ENCODE measurements at places on chromosomes 12 and 14. TPM values are rescaled to one million over a fixed set of nuclear protein-coding genes. Genes with fewer than 3 reads are reported as not detected.

Gene SLC38A6
- total RNA-seq: 24.3 TPM

Gene TRIM9
- total RNA-seq: 0.32 TPM

Gene SMCO3
- 1.9 TPM for total RNA-seq

Gene C1QL4
- not detected for total RNA-seq

Gene PLBD1
- 49.3 TPM for total RNA-seq

Gene BIN2
- total RNA-seq: 26.1 TPM

Gene ZNF385A
- total RNA-seq: 26.6 TPM

Gene RASSF9
- total RNA-seq: 7.9 TPM

Gene RTL1
- total RNA-seq: not detected

Gene HOXC12
- total RNA-seq: not detected

- no peak for DNase-seq
Measured at GRCh38 chr12:2075508-2076195, 22.9 kb downstream of the CACNA1C start.

DNA sequence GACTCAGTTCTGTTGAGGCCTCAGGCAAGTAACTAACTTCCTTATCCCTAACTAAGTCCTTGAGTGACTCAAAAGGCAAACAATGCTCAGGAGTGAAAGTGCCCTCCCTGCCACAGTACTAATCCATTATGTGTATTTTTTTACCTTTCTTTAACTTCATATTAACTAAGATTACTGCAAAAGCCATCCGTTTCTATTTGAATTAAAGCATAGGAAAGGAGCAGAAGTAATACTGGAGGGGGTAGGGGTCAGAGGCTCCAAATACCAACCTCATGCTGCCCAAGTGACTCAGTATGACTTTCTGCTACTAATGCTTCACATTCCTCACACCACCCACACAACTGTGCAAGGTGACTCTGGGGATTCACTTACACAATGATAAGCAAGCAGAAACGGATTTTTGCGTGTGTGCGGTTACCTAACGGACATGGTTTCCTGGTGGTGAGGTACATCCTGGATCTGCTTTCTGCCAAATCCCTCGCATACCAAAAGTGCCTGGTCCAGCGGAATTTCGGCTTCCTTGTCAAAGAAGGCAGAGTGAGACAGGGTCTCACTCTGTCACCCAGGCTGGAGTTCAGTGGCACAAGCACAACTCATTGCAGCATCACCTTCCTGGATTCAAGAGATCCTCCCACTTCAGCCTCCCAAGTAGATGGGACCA is 25.1 kb downstream of the MOK start:
- no peak for DNase-seq

- DNase-seq: no peak
Measured at GRCh38 chr14:98229656-98230366, 1042.2 kb downstream of the BCL11B start.

GRCh38 chr14:22798528-22798927 is 16.7 kb downstream of the SLC7A7 start:
- no peak for DNase-seq

DNA sequence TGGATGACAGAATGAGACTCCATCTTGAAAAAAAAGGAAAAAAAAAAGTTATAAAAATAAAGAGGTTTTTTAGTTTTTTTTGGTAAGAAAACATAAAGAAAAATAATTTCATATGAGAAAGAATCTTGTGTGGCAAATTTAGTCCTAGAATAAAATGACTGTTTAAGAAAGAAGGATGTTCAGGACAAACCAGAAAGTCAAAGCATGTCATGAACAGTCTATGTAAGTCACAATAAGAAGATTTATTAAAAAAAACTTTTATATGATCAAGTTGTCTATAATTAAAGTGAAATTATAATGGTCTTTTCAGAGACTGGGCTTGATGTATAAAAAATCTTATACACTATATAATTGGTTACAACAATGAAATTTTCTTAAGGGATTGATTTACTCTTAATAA is 68.1 kb upstream of the HECTD1 start:
- no peak for DNase-seq

- no peak for DNase-seq
Measured at GRCh38 chr14:79663453-79663852, 547.9 kb downstream of the DIO2 start.

GRCh38 chr14:102827716-102828115 is 50.5 kb downstream of the TRAF3 start:
- no peak for DNase-seq

GRCh38 chr14:77067632-77068516 is 30.2 kb upstream of the CIPC start:
- DNase-seq: peak; percentile 85

GRCh38 chr12:45674181-45674977 is 55.1 kb upstream of the ARID2 start:
- DNase-seq: peak; percentile 73

DNA sequence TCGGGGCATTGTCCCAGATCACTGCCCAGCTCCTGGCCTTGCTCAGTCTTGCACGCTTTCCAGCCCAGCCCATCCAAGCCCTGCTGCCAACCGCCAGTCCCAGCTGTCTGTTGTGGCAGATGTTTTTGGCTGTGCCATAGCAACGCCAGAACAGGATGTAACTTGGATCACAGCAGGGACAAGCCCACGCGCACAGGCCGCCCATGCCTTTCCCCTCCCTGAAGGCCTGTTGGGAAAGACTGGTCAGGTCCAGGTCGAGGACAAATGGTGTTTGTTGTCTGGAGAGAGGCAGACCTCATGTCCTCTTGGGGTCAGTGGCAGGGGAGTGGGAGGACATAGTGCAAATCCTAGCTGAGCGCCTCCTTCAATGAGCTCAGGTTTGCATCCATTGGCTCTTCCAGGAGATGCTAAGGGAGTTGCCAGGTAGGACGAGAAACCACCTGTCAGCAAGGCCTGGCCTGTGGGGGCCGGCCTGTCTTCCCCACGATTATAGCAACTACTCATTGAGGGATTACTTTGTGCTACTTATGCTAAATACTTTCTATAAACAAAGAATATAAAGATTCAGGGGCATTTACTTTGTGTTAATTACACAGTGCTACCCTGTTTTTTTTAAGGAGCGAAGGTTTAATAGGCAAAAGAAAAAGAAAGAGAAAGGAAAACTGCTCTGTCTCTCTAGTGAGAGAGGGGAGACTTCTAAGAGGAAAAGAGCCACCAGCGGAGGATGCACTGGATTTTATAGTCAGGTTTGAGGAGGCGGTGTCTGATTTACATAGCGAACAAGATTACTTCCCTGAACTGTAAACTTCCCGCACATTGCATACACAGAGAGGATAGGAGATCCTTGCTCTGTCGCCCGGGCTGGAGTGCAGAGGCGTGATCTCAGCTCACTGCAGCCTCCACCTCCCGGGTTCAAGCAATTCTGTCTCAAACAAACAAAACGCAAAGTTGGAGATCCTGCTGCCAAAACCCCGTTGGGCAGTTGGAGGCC is 42.8 kb upstream of the CORO1C start:
- DNase-seq: peak; percentile 87

- peak; percentile 55 for DNase-seq
Measured at GRCh38 chr14:103232031-103232808, 101.8 kb upstream of the EIF5 start.

GRCh38 chr14:68941820-68942219 is 37.3 kb downstream of the ACTN1 start:
- no peak for DNase-seq

GRCh38 chr12:9118158-9118557 is 2.4 kb upstream of the A2M start:
- no peak for DNase-seq

DNA sequence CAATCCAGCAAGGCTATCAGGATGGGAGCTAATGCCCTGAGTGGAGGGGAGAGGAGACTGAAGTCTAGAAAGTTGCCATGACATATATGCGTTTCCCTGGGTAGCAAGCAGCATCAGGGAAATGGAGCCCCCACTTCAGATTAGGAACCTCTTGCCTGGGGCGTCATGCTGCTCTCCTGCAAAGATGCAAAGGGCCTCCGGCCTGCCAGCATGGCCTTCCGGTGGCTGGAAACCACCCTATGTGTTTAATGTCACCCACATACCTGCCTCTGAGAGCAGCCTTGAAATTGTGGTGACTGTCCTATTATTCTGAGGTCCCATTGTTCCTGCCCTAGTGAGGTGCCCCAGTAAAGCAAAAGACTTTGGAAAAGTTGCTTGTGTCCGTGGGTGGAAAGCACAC is 10.0 kb upstream of the IFI27L2 start:
- DNase-seq: no peak

DNA sequence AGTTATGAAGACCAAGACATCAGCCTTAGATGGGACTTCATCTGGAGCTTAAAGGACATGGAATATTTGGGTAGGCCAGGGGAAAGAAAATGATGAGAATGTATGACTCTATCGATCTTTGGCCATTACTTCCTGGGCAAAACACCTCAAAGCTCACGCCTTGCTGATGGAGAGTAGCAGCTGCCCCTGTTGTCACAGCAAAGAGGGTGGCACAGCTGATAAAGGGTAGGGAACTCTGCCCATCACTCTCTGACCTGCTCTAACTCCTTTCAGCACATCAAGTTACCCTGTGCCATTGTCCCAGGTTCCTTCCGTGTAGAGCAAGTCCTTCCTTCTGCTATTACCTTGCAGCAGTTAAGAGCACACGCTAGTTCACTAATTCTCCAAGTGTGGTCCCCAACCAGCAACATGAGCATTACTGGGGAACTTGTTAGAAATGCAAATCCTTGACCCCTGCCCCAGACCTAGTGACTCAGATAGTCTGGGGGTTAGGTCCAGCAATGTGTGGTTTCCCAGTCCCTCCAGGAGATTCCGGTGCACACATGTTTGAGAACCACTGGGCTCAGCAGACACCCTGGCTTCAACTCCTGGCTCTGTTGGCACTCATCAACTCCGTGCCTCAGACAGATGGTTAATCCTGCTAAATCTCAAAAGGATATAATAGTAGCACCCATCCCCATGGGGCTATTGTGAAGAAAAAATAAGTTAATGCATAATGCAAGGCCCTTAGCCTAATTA is 93.7 kb upstream of the EEA1 start:
- no peak for DNase-seq

DNA sequence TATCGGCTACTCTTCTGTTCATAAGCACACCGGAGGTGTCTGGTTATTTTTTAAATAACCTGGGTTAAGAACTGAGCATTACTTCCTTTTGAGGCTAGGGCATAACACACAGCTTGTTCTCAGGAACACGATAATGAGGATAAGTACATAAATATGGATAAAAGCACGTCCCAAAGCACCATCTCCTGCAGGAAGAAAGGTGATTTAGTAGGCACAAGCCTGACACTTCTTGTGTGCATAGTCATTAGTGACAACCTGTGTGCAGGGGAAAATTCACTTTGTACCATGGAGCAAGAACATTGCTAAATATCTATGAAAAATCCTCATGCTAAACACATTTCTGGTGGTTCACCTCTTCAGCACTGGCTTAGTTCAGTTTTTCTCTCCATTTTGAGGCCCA is 166.5 kb downstream of the SNAPC1 start:
- no peak for DNase-seq

GRCh38 chr12:90246688-90247087 is 538.0 kb upstream of the ATP2B1 start:
- no peak for DNase-seq

DNA sequence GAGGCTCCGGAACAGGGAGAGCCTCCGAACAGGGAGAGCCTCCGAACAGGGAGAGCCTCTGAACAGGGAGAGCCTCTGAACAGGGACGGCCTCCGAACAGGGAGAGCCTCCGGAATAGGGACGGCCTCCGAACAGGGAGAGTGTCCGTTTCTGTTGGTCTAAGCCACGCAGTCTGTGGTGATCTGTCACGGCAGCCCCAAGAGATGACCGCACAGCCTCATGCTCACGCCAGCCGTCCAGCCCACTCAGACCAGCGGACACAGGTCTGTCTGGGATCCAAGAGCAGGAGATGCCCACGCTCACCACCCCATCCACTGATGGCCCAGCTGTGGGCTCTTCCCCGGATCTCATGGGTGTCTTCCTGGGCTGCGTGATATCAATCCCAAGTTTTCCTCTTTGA is 33.3 kb downstream of the GALNT9 start:
- DNase-seq: no peak

- DNase-seq: peak; percentile 80
Measured at GRCh38 chr14:91252871-91253794, 8.6 kb upstream of the GPR68 start.

DNA sequence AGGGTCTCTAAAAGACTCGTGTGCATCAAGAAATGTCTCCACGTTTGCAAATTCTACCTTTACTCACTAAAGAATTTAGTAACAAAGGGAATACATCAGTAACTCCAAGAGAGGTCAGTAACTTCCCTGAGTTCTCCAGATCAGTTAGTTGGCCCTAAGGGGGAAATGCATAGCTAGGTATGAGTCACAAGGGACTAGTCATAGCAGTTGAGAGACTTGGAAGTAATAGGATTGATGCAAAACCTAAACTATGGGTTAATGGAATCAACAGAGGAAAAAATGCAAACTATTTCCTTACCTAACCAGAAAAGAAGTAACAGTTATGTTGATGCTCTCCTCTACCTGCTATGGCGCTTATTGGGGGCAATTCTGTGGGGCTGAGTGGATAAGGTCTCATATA is 148.8 kb upstream of the GARIN6 start:
- no peak for DNase-seq

DNA sequence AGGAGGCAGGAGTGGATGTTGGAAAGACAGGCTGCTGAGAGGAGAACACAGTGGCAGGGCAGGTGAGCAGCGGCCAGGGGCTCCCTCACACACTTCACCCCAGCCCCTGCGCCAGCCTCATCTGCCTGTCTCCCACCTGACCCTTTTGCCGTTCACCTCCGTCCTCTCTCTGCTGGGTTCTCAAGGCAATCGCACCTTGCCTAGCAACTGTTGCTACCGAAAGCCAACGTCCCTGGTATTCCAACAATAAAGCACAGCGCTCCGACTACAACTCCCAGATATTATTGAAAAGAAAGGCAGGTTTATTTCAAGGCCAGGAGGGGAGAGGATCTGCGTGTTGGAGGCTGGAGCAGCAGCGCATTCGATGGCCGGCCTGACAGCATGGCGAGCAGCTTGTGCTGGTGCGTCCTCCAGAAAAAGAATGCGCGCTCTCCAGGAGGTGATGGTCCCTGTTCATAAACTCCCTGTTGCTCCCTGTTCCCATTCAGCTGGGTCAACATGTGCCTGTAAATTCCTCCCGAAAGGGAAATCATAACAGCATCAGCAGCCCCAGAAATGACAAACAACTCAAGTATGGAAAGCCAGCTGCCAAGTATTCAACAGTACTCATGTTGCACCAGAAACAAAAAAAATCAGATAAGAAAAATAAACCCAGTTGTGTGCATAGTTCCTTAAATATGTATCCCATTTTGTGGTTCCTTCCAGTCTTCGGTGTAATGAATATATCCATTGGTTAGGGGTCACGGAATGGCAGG is 153.0 kb upstream of the DIO3 start:
- no peak for DNase-seq

DNA sequence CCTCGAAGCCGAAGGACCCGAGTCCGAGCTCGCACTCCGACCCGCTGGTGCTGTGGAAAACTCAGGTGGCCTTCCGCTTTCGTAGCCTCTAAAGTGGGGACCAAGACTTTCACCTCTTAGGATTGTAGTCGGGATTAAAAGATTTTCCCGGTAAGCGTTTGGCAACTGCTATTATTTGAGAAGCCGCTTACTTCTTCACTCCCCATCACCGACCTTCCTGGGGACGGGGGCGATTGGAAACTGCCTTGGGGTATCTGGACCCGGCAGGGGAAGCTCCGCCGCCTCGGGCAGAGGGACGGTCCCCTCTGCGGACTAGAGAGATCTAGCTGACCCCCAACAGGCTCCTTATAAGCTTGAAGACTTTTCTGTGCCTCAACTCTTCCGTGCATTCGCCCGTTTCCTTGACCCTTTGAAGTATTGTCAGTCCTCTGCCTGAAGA is 659 bp downstream of the TRAFD1 start:
- no peak for DNase-seq

GRCh38 chr12:82673698-82674097 is 13.0 kb upstream of the TMTC2 start:
- no peak for DNase-seq

All from upper lobe of right lung (tissue), 1 donor.